ENCODE measurements at places on chromosomes 1 and 21.

DNA sequence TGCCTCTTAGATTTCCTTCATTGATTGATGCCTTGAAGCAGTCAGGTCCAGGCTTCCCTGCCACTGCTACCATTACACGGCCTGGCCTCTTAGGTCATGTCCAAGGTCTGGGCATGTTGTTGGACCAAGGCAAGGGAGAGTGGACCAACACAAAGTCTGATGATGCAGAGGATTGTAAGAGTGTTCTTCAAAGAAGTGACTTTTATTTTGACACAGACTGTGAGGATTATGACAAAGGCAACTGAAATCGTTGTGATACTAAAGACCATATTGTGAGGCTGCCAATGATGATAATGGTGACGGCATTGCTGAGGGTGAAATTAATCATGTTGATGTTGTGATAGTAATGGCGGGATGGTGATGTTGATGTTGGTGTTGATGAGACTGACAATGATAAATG, 149.5 kb downstream of the GRIK3 start:
- no peak for DNase-seq

DNA sequence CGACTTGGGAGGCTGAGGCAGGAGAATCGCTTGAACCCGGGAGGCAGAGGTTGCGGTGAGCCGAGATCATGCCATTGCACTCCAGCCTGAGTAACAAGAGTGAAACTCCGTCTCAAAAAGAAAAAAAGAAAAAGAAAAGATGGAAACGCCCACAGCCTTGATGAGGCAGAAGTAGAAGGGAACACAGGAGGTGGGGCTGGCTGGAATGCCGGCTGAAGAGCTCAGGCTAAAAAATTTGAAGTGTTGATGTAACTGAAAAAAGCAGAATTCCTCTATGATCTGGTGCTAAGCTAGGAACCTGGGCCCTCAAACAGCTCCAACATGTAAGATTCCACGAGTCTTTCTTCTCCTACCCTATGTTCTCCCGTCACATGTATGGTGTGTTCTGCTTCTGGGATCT, 53.6 kb downstream of the SLC66A1 start:
- no peak for DNase-seq

DNA sequence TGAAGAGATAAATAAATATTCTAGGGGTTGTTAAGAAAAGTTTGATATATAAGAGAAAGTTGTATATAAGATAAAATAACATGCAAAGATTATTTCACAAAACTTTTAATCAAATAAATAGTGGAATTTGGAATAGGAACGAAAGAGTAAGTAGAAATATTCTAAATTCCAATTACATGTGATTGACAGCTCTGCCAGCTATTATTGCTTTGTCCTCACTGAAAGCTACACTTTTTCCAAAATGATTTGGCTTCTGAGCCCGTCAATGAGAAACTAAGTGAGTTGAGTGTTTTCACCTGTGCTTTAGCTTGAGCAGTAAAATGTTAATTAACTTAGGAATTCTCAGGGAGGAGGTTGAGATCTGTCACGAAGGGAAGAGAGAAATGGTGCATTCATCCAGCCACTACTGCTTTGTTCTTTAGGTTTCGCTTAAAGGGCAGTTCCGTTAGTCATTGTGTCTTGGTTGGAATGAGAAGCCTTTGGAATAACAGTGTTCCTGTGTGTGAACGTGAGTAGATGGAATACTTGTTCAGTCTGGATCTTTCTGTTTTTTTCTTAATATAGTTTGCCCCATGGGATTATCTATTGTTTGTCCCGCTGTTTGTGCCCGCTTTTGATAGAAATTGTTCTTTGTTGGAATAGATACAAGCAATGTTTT, 63.3 kb upstream of the CR1L start:
- DNase-seq: no peak

- no peak for DNase-seq
Measured at GRCh38 chr1:198669771-198670170, 30.9 kb downstream of the PTPRC start.

DNA sequence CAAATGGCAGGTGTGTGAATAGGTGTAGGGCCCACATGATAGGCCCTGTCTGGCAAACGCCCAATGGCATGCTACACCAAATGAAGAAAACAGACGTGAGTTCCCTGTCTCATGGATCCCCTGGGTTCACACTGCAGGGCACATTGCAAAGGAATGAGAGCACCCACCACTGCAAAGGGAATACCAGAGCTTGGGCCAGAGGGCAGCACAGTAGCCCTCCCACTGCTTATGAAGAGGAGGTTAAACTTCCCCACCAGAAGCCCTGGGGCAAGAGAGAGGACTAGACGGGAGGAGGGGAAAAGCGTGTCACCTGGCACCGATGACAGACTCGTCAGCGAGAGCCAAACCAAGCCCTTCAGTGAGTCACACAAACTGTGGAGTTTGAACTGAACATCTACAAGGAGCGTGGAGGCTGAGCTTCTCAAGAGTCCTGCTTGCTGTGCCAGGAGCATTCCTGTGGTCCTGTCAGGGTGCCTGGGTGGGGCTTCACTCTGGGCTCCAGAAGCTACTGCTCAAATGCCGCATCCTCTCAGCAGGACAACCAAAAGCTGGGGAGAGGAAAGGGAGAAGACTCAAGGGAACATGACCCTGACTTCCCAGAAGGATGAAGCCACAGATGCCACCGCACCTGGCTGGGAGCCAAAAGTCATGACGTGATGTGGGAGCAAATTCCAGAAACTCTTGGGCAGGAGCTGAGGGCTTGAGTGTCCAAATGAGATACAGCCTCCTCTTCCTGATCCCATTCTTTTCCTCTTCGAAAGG, 61.1 kb downstream of the TOMM20 start:
- peak; percentile 100 for DNase-seq

GRCh38 chr1:149849947-149850360, 49.4 kb upstream of the BOLA1 start:
- DNase-seq: peak; percentile 39

GRCh38 chr21:42925114-42925926, at the start of gene ERVH48-1:
ERVH48-1 (minus strand) TSS chr21:42925630; CDS start chr21:42919006, 6,624 bp downstream.
- no peak for DNase-seq

DNA sequence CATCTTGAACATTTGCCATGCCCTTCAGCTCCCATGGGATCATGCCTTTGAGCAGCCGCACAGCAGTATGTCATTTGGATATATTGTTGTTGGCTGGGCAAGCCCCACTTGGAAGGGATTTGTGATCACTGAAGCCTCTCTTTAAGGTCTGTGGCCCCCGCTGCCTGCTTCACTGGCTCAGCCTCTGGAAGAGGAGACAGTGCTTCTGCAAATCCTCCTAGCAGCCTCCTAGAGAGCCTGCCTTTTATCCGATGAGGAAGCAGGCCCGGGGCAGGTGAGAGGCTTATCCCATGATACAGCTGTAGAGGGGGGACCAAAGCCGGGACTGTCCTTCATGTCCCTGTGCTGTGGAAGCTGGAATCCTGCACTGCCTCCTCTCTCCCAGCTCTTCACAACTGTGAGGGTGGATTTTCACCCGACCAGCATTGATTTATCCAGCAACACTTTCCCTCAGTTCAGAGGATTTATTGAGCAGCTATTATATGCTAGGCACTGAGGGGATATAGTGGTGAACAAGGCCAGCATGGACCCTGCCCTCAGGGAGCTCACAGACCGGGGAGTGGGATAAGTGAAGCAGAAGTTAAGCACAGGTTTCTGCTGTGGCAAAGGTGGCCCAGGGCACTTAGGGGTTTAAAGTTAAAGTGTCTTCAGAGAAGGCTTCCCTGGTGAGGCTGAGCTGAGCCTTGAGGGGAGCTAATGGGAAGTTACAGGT, 3.9 kb downstream of the TMEM61 start:
- no peak for DNase-seq

DNA sequence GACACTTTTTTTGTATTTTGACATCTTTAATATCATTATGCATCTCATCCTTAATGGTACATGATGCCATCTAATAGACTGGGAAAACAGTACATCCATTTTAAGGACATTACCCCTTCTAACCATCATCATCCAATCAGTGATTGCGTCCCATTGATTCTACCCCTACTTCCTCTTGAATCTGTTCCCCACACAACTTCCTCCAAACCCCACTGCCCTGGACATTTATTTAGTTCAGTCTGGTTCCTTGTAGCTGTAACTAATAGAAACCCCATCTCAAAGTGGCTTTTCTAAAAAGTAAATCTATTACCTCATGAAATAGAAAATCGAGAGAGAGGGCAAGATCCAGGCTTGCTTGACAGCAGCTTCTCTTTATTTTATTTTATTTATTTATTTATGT, 2.1 kb upstream of the ITLN1 start:
- DNase-seq: no peak

DNA sequence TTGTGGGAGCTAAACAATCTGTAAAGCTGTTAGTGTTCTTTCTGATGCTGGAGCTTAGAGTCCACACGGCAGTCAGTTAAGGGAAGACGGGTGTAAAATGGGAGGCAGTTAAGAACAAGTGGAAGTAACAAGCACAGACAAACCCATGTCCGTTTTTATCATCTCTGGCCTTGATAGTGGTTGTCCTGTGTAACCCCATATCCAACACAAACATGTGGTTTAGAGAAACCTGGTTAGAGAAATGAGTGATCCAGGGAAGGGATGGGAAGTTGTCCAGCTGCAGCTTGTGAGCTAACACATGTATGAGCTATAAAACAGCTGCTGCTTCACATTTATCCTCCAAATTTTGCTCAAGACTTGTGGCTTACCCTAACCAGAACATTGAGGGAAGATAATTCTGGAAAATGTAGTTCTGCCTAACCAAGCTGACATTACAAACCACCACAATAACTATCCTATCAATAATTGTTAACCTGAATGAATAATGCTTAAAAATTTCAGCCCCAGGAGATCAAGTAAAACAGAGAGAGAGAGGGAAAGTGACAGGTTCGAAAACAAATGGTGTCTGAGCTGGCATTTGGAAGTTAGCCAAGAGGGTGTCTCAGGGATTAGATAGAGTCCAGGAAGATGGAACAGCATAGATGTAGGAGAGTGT, 10.6 kb upstream of the C1orf162 start:
- DNase-seq: peak; percentile 52

GRCh38 chr1:7388488-7389185, 382.5 kb upstream of the VAMP3 start:
- no peak for DNase-seq

DNA sequence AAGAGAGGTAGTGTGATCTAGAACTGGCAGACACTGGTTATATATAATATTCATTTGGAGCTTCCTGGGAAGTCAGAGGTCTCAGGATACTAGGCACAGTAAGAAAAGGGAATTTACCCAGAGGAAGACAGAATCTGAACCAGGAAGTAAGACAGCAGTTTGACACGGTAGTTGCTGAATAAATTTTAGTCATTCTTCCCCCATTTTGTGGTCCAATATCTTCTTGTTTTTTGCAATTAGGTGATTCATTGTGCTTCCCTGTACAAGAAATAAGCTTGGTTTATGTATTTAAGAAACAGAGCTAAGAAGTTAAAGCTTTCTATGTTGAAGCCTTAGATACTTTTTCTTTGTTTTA, 1.3 kb downstream of the TMEM167B start:
- DNase-seq: peak; percentile 69

DNA sequence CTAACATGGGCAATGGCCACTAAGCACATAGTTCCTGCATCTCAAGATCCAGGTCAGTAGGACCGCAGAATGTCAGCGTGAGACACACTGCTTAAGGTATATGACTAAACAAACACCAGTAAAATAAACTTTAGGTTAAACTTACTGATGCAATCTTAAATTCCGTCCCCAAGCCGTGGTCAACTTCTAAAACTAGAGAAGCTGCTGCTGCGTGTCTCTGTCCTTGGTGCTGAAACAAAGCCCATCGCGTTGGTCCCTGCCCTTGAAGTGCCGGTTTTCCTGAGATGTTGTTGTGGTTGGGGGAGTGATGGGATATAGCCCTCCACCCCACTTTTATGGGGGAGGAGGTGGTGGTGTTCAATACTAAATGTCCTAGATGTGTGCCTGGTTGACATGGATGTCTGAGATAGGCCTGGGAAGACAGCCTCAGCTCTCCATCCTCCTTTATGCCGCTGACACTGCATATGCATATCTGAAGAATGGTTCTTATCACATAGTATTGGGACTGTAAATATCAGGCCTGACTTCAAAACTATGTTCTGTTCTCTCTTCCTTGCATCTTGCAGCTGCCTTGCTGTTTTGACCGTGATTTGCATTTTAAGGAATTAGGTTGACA, 72.0 kb upstream of the KCNA3 start:
- peak; percentile 55 for DNase-seq

DNA sequence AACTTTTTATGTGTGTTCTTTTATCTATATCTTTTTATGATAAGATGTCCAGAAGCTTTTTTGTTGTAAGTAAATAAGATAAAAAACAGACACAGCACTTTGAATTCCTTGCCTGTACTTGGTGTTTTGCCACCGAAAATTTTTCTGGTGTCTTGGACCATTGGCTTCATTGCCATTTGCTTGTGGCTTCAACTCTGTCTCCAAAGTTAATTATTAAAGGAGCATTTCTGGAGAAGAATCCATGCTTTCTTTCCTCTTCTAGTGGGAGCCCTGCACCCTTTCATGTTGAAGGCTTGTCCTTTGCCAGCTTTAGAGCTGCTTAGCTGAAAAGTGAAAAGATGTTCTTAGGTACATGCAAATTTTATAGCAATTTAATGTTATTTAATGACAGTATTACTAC, 112.2 kb downstream of the DYRK1A start:
- no peak for DNase-seq

GRCh38 chr1:114235960-114236359, 82.3 kb upstream of the SYT6 start:
- DNase-seq: no peak

GRCh38 chr1:16321176-16321867, 31.0 kb downstream of the FBXO42 start:
- DNase-seq: no peak

DNA sequence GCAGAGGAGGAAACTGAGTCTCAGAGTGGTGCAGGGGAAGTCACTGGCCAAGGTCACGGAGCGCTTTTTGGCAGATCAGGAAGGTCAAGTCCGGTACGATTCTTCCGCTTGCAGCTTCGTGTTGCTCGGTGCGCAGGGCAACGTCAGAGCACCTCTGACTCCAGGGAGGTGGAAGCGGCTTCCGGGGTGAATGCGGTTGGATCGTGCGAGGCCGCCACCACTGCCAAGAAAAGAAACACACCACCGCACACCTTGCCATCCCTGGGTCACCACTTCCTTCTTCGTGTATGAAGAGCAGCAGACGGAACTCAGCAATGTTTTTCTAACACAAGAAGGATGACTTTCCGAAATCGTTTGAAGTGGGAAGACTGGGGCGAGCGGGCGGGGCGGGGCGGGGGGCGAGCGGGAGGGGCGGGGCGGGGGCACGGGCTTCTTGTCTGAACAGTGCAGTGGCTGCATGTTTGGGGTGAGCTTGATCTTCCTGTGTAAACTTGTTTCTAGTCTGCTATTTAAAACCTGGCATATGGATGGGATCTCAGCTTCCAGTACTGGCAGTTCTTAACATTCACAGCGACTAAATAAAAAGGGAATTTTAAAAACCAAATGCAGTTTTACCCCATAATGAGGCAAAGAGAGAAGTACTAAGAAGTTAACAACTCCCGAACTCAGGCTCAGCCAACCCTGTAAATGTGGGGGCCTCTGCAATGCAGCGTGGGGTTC, 300.0 kb downstream of the RRAGC start:
- DNase-seq: no peak

DNA sequence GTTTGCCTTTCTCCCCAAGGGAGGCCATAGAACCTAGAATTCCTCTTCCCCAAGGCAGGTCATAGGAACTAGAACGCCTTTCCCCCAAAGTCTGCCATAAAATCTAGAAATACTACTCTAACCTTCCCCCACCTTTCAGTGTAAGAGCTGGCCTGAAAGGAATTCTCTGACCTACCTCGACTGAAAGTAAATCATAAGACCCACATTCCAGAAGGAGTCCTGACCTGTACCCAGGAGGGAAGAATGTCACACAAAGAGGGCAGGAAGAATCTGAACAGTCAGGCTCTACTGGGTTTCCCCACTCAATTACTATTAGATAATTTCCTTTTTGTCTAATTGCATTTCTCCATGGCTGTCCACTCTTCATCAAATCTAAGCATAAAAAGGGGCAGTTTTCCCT, 5.7 kb upstream of the ATG4C start:
- DNase-seq: no peak

All from ELR (cell line).